ENCODE measurements at places on chromosomes 5 and 9.

GRCh38 chr9:88990041-88990728 is 1.1 kb upstream of the S1PR3 start:
- DNase-seq = no peak

- DNase-seq = no peak
These were observed 171.0 kb downstream of the ARRDC3 start for GRCh38 chr5:91211997-91212713.

- DNase-seq = no peak
These were observed 66.9 kb downstream of the CTSL start for GRCh38 chr9:87792831-87793288.

- DNase-seq = no peak
These were observed 2031.8 kb upstream of the CDH6 start for GRCh38 chr5:29161399-29162291.
